NCI-H2171 treated with DMSO at 0.1 percent for 48 hours (cell line): ENCODE measurements at places on chromosomes 1 and 21.
A peak's percentile ranks its signal among the peaks of the same experiment; 100 is the strongest.

DNA sequence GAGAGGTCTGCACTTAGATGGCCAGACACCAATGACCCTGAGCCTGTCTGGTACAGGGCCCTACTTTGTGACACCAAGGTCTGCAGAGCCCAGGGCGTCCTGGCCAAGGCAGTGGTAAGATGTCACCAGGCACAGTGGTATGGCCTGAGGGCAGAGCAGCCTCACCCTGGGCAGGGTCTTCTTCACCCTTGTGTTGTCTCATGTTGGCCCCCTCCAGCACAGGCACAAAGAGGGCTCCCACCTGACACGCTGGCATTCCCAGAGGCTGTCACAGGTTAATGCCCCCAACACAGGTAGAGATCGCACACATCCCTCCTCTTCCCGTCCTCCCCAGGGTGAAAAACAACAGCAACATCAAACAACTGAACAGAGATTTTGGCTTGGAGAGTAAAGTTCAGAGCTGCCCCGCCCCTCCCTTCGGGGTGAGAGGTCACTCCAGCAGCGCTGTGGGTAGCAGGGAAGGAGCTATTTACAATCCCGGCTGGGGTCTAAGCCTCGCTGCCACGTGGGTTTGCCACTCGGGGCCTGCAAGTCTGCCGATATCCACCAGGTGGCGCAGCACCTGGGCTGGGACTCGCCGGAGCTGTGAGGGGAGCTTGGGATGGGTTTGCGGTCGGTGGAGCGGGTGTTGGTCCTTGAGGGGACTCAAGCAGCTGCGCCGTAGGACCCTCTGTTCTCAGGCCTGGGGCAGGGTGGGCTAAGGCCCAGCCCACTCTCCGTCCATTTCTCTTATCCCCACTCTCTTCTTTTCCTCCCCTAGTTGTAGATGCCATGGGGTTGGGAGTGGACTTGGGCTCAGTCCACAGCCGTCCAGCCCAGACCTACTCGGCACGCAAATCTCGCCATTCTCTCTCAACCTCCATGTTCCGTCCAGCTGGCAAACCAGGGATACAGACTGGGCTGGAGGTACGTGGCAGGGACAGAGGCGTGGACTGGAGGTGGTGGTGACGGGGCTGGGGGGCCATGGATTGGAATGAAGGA, 12.7 kb downstream of the EFNA3 start:
- DNase-seq: peak; percentile 65

GRCh38 chr1:214658785-214659184, 55.8 kb downstream of the CENPF start:
- DNase-seq: no peak

- DNase-seq: no peak
These were observed 9.2 kb downstream of the ZNF496 start for GRCh38 chr1:247322442-247322841.

DNA sequence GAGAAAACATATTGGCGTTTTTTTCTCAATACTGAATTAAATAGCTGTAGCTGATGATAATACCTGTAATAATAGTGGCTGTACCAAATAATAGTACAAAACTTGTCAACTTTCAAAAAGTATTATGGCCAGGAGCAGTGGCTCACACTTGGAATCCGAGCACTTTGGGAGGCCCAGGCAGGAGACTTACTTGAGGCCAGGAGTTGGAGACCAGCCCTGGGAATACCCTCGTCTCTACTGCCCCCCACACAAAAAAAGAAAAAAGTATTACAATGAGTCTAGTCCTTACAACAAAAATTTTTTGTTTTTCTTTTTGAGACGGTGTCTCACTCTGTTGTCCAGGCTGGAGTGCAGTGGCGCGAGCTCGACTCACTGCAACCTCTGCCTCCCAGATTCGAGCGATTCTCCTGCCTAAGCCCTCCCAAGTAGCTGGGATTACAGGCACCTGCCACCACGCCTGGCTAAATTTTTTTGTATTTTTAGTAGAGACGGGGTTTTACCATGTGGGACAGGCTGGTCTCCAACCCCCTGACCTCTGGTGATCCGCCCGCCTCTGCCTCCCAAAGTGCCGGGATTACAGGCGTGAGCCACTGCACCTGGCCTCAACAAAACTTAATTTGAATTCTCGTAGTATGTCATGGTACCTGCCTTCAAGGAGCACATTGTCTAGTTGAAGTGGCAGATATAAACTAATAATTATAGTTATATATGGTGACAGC, 1.4 kb downstream of the RBBP4 start:
- DNase-seq: no peak

DNA sequence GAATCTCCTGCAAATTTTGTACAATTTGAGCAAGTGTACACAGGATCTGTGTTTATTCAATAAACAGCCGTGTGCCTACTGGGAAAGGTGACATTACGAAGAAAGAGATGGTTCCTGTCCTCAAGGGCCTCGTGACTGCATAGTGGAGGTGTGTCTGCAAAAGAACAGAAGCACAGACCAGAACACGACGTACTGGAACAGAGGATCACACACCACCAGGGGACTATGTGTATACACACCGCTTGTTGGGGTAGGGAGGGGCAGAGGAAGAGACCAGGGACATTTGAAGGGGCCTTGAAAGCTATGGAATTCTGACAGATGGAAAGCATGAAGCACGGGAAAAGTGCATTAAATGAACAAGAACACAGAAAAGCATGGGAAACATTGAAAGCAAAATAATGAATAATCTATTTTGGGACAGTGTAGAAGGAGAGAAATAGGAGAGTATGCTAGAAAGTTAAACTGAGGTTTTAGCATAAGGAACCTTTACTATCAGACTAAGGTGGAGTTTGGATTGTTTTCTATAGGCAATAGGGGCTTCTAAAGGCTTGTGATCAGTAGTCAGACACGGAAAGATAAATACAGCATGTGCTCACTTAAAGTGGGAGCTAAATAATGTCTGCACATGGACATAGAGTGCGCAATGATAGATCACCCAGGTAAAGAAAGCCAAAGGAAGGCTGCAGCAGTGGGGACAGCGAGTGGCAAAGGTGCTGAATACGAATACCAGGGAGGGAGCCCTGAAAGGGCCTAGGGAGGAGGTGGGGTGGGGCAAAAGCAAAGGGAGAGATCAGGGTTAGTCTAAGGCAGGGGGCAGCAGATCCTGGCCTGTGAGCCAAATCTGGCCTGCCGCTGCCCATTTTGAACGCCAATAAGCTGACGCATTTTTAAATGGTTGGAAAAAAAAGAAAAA, 11.0 kb downstream of the JAK1 start:
- no peak for DNase-seq

DNA sequence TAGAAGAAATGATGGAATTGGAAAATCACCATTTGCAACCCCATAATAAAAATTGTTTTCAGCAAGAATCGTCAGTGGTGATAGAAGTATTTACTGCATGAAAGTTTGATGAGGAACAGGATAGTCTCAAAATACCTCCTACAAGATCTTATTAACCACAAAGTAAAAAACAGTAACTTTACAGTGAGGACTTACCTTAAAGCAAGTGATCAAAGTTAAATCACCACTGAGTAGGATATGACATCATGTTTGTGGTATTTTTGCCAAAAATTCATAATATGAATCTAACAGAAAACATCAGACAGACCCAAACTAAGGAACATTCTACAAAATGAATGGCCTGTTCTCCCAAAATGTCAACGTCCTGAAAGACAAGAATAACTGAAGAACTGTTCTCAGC, 19.9 kb downstream of the ALDH9A1 start:
- DNase-seq: no peak

DNA sequence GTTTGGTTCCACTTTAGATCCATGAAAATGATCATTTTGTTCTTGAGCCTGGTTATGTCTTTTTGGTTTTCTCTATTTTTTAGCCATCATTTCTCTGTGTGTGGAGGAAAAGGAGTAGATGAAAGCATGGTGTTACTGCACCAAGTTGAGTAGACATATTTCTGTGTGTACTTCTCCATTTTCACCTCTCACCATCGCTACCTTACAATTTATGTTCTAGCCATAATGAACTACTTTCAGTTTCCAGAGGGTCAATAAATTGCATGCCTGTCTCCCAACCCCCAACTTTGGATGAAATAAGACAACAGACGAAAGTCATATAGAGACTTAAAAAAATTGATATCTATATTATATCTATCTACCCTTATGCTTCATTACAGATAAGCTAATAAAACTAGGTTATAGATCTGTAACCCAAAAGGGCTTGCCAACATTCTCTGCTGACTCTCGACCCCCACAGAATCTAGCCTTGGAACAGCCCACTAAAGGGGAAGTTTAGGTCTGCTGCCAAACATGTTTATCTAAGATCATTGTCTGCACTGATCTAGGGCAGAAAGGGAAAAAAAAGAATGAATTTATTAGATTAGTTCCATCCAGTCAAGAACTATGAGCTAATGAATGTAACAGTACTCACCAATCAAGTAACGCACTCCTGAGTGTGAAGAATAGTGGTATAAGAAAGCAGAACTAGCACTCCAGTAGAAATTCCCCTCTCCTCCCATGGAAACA, 7.5 kb upstream of the MAN1A2 start:
- no peak for DNase-seq

DNA sequence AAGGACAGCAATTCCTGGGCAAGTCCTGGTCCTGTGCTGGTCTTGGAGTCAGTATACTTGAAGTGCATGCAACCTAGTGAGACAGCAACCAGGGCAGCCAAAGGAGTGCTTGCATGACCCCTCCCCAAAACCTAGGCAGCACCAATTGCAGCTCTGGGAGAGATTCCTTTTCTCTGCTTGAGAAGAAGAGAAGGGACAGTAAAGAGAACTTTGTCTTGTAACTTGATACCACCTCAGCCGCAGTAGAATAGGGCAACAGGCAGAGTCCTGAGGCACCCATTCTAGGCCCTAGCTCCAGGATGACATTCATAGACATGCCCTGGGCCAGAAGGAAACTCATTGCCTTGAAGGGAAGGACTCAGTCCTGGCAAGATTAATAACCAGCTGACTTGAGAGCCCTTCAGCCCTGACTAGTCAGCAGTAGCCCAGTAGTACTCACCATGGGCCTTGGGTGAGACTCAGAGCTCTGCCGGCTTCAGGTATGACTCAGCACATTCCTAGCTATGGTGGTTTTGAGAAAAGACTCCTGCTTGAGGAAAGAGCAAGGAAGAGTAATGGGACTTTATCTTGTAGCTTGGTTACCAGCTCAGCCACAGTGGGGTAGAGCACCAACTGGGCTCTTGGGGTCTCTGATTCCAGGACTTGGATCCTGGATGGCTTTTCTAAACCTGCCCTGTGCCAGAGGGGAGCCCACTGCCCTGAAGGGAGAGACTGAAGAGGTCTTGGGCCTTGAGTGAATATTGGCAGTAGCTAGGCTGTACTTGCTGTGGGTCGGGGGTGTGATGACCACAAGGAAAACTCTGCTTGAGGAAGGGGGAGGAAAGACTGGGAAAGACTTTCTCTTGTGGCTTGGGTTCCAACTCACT, 51.7 kb upstream of the ACADM start:
- DNase-seq: no peak

GRCh38 chr1:23643736-23644554, 47.7 kb upstream of the RPL11 start:
- DNase-seq: peak; percentile 96

DNA sequence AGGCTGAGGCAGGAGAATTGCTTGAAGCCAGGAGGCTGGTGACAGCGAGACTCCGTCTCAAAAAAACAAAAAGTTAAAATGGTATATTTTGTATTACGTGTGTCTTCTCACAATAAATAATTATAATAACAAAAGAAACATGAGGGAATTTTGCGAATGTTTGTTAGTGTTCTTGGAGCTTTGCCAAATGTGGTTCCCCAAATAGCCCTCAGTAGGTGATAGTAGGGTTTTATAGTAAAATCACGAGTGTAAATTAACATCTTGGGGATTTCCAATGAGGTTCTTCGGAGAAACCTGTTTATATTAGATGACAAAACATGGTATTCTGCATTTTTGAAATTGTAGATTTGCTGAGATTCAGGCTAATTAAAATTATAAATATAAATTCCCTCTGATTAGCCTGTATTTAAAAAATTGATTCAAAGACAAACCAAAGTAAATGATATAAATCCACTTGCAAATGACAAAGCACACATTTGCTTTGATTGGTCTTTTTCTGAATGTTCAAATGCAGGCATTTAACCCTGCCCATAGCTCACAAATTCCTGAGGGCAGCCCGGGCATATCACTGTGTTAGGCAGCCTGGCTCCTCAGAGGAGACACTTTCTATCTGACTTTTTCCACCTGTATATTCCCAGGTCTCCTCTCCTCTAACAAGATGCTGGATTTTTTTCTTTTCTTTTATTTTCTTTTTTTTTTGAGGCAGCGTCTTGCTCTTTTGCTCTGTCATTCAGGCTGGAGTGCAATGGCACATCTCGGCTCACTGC, 50.3 kb upstream of the TSNAX start:
- no peak for DNase-seq

DNA sequence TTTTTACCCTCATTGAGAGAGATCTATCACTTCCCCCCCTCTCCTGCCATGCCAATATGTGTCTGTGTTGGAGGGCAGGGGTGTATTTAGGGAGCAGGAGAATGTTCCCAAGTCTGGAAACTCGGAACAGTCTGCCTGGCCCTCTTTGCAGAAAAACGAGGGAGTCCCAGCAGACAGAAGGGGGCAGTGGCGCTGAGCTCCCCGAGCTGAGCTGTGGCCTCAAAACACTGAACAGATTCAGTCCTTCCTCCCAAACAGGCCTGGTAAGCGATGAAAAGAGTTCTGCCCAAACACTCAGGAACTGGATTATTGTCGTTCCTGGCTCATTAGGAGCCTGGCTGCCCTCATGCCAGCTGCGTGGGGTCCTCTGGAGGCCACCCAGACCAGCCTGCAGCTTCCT, 981 bp downstream of the CLDN14 start:
- no peak for DNase-seq

- no peak for DNase-seq
These were observed 2.4 kb downstream of the EPS15 start for GRCh38 chr1:51516649-51517158.

- no peak for DNase-seq
These were observed 9.5 kb downstream of the DPT start for GRCh38 chr1:168719306-168720111.

DNA sequence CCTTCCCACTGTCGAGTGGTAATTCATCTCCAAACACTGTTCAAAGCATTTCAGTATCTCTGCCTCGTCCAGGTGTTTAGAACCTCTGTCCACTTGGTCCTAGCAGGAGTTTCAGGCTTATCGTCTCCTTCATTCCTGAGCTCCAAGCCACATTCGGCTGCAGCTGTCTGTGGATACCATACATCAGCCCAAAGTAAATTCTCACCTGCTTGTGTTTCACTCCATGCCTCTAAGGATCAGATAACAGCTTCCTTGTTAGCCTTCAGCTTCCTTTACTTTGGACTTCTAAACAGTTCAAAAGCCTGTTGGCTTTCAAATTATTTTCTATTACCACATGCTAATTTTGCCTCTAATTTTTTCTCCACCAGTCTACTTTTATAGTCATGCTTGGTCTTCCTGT, 219.0 kb upstream of the L1TD1 start:
- no peak for DNase-seq

- no peak for DNase-seq
These were observed 1.5 kb upstream of the LIX1L start for GRCh38 chr1:145959333-145959732.
